ENCODE measurements at places on chromosomes 4 and X. TPM values are rescaled to one million over a fixed set of nuclear protein-coding genes. Genes with fewer than 3 reads are reported as not detected.

Gene JAKMIP1
- total RNA-seq = not detected

DNA sequence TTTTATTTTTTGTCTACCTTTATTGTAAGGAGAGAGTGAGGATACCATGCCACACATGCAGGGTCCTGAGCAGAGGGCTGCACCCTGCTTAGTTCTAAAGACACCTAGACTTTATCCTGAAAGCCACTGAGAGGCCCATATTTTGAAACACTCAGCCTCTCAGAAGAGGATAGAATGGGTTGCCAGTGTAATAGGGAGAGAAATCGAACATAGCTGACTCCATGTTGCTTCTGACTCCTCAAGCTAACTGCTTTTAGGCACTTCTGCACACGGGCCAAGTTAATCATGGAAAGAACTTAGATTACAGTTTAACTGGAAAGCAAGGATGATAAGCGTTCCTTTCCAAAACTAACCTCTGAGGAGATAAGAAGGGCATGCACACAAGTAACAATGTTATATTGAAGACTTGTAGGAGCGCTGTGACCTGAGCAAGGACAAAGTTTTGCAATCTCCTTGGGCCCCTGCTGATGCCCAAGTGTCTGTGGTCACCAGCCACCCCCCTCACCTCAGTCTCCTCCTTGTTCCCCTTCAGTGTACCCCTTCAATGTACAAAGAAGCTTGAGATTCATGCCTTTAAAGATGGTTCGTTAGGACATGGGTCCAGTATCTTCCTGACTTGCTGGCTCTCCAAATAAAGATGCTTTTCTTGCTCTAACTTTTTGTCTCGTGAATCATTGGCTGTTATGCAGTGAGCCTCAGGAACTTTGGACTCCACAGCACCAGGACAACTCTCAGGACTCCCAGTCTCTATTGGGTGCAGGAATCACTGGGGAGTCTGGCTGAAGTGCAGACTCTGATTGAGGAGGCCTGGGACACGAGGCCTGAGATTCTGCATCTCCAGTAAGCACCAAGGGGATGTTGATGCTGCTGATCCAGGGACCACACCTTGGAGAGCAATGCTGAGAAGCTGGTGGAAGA lies 25.4 kb upstream of the CD99 start:
- no peaks in the 10 kb centered on the region for H3K36me3 ChIP-seq
- H3K4me3 ChIP-seq = no peak overlapping the region
- H3K27me3 ChIP-seq = no peaks in the 10 kb centered on the region
- peaks cover 4% of the 10 kb centered on the region for H3K4me1 ChIP-seq
- H3K27ac ChIP-seq = no peak overlapping the region

DNA sequence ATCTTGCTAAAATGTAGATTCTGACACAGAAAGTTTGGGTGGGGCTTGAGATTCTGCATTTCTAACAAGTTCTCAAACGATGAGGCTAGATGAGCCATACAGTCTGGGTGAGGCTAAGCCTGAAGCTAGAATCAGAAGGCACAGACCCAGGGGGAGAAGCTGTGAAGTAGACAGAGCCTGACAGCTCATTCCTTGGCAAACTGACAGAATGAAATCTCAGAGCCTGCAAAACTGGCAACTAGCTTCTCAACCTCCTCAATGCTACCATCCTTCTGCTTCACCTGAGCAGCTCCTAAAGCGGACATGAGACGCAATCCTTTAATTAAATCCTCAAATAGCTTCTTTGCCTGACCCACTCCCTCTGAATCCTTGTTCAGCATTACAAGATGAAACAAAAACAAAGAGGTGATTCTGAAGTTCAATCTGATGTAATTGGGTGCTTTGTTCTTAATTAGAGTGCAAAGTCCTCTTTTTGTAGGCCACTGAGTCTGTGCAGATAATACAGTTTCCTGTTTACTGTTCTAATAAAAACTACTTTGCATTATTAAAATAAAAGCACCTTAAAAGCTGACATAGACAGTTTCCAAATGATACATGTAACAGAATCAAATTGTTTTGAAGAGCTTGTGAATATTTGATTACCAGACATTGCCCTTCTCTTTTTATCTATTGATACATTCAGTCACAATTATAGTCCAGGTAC lies 71.0 kb upstream of the BMP2K start:
- DNase-seq = no peak
- no peaks in the 10 kb centered on the region for H3K4me1 ChIP-seq
- no peaks in the 10 kb centered on the region for H3K36me3 ChIP-seq
- H3K4me3 ChIP-seq = no peak overlapping the region
- H3K27me3 ChIP-seq = no peaks in the 10 kb centered on the region
- no peak overlapping the region for H3K27ac ChIP-seq

- no peaks in the 10 kb centered on the region for H3K36me3 ChIP-seq
- H3K27ac ChIP-seq = peak overlapping the region; percentile 55
- no peaks in the 10 kb centered on the region for H3K27me3 ChIP-seq
- DNase-seq = peak; percentile 38
- H3K4me3 ChIP-seq = no peak overlapping the region
Observed at GRCh38 chrX:38080808-38081207, 74.5 kb downstream of the SYTL5 start.

- H3K36me3 ChIP-seq = no peaks in the 10 kb centered on the region
- no peak for DNase-seq
- H3K4me1 ChIP-seq = no peaks in the 10 kb centered on the region
- no peaks in the 10 kb centered on the region for H3K27me3 ChIP-seq
- H3K27ac ChIP-seq = no peak overlapping the region
Observed at GRCh38 chrX:56319165-56319564, 87.0 kb downstream of the KLF8 start.

Gene SPANXN4
- not detected for total RNA-seq

Gene CDS1
- total RNA-seq = not detected

Gene CENPI
- 28.9 TPM for total RNA-seq

Gene SPANXC
- not detected for total RNA-seq

Gene PDE6B
- total RNA-seq = 1.8 TPM

Gene SRD5A3
- 24.3 TPM for total RNA-seq

DNA sequence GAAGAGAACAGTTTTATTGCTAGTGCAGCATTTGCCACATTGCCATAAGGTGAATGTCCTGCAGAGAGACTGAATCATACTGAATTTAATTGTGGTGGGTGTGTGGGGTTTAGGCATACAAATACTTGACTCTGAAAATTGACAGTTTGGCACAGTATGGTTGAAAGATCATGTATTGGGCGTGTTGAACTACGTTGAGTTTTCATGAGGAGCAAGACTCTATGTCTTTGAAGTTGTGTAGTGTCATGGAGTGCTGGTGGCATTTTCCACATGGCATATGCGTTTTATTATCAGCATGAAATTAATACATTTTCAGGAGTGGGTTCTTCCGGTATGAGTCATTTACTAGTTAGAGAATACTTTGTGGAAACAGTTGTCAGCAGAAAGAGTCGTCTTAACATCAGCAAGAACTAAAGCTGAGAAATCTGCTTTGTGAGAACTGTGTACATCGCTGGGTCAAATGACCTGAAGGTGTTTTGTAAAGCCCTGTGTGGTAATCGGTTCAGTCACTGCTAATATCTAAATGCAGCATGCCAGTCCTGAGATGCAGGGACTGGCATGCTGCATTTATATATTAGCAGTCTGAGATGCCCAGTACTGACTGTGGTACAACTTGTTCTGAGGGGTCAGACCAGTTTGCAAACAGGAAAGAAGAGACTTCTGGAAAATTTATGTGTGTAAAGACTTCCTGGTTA lies 50.3 kb downstream of the ARHGAP10 start:
- no peak overlapping the region for H3K4me3 ChIP-seq
- peak; percentile 30 for DNase-seq
- no peaks in the 10 kb centered on the region for H3K36me3 ChIP-seq

Measured in endothelial cell of umbilical vein (primary cell).